ENCODE measurements at places on chromosomes 5 and 9. TPM values are rescaled to one million over a fixed set of nuclear protein-coding genes. Genes with fewer than 3 reads are reported as not detected.

Gene C5orf34
- 1.5 TPM for total RNA-seq

Gene PCDHGA11
- total RNA-seq, result 5.1 TPM

Gene PPP2R2B
- total RNA-seq, result 1.2 TPM

GRCh38 chr5:138054847-138055558 is 22.1 kb upstream of the FAM13B start:
- no peak for DNase-seq

GRCh38 chr9:129501771-129502319 is 119.1 kb downstream of the C9orf50 start:
- DNase-seq, result no peak

Data from esophagus muscularis mucosa (tissue), 4 donors.